ENCODE measurements at places on chromosomes 5 and 9. TPM values are rescaled to one million over a fixed set of nuclear protein-coding genes. Genes with fewer than 3 reads are reported as not detected.

LRRC19 gene
- total RNA-seq = not detected

IFNK gene
- total RNA-seq = not detected

PRR7 gene
- total RNA-seq = 21.6 TPM

STKLD1 gene
- total RNA-seq = 0.73 TPM
